Stimulated activated CD4-positive, alpha-beta T cell treated with anti-CD3 and anti-CD28 coated beads, Interleukin-15, amount 100 ng/mL, for 24 hours (primary cell): ENCODE measurements at places on chromosomes 16 and 17.

DNA sequence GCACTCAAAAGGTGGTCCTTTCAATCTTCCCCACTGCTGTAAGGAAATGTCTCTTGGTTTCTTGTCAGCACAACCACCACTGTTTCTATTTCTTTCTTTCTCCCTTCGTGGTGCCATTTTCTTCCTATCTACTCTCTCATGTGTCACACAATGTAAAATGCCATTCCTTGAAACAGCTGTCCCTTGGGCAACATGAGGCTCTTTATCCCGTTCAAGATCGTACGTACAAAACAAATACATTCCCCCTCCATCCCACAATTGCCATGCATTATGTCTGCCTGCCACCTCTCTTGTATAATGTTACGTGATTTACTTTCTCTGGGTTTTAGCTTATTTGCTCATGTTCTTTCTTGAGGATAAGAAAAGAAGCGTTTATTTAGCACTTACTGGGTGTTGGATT is 410.6 kb downstream of the HS3ST4 start:
- DNase-seq = no peak

DNA sequence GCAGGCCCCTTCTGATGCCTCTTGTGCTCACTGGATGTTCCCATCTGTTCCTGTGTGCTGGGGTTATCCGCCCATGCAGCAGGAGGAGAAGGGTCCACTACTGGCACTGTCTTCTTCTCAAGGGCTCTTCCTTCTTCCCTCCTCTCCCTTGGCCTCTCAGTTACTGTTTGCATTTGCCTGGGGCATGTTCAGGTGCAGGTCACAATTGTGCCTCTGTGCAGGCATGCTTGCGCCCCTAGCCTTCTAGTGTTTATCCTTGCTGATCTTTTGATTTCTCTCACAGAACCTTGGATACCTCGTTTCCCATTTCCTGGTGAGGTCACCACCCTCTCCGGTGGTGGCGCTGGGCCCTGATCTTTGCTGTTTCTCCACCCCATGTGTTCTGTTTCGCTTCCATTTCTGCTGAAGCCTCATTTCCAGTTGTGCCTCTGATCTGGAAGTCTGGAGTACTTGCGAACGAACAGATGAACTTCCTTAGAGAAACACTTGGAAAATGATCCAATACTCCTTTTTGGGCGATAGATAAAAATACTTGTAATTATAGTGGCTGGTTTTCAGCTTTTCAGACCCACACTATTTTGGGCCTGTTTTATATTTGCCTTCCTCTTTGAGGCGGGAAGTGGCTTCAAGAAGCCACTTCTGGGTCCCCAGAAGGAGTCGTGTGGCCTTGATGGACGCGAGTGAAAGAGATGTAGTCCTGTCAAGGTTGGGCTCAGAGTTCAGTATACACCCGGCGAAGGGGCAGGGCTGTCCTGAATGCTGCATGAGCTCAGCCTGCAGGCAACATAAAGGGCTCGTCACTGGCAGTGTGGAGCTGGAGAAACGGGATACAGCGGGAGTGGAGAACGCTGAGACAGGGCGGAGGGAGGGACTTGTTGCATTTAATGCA is 312.9 kb downstream of the SNX29 start:
- DNase-seq = no peak

GRCh38 chr17:43987131-43988021 is 17.0 kb upstream of the NAGS start:
- no peak for DNase-seq

GRCh38 chr16:80585764-80586163 is 45.0 kb downstream of the DYNLRB2 start:
- DNase-seq = peak; percentile 20

GRCh38 chr17:31931756-31932155 is 5.1 kb upstream of the SUZ12 start:
- DNase-seq = no peak

- DNase-seq = peak; percentile 13
Measured at GRCh38 chr17:978103-979093, 1.2 kb downstream of the NXN start.

- no peak for DNase-seq
Measured at GRCh38 chr17:35784895-35785294, 10.5 kb downstream of the MMP28 start.

GRCh38 chr17:62668091-62668804 is 40.8 kb downstream of the MRC2 start:
- DNase-seq = no peak

DNA sequence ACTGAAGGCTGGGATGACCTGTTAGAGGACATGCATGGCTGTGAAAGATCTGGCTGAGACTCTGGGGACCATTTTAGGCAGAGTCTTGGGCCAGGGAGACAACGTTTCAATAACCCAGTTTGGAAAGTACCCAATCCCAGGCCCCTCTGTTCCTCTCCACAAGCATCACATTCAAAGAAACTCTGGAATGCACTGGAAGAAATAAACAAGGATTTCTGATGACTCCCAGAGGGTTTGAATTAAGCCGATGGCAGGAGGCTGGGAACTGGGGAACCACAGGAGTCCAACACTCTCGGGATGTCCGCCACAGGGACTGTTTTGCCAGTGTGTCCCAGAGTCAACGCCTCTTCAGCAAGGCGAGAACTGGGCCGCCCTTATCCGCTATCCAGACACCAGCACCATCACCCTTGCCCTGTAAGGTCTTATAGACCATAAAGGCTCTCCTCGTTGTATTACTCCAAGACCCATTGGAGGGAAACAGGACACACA is 3.3 kb downstream of the PMP22 start:
- DNase-seq = no peak

DNA sequence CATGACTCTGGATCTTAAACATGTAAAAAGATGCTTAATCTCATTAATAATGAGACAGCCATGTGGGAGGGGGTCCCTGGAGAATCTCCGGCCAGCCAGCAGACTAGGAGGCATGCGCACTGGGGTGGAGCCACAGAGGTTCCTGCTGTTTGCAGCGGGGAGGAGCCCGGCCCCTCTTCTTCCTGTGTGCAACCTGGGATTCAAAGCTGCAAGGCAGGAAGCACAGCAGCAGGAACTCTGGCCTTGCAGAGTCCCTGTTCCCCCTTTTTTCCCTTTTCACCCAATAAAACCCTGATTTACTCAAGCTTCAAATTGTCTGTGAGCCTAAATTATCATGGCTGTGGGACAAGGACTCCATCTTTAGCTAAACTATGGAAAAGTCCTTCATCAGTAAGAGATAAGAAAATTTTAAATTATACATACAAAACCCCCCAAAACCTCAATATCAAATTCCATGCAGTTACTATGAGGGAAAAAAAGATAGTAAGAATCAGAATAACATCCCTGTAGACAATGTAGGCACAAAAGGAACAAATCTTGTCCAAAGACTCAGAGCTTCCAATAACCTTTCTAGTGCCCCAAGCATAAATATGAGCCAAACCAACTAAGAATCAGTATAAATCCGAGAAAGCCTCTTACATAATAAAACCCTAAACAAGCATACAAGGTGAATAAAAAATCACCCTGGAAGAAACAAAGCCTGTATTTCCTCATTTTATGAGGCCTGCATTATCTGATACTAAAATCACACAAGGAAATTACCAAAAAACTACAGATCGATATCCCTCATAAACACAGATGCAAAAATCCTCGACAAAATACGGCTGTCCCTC is 12.1 kb downstream of the CFDP1 start:
- DNase-seq = peak; percentile 56

DNA sequence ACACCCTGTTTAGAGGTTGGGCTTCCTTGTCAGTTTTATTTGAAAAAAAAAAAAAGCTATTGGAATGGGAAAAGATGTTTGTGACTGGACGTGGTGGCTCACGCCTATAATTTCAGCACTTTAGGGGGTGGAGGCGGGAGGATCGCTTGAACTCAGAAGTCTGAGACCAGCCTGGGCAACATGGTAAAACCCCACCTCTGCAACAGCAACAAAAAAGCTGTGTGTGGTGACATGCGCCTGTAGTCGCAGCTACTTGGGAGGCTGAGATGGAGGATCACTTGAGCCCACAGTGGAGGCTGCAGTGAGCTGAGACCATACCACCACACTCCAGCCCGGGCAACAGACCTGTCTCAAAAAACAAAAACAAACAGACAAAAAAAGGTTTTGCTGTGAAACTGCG is 66.1 kb upstream of the SIAH1 start:
- DNase-seq = no peak

DNA sequence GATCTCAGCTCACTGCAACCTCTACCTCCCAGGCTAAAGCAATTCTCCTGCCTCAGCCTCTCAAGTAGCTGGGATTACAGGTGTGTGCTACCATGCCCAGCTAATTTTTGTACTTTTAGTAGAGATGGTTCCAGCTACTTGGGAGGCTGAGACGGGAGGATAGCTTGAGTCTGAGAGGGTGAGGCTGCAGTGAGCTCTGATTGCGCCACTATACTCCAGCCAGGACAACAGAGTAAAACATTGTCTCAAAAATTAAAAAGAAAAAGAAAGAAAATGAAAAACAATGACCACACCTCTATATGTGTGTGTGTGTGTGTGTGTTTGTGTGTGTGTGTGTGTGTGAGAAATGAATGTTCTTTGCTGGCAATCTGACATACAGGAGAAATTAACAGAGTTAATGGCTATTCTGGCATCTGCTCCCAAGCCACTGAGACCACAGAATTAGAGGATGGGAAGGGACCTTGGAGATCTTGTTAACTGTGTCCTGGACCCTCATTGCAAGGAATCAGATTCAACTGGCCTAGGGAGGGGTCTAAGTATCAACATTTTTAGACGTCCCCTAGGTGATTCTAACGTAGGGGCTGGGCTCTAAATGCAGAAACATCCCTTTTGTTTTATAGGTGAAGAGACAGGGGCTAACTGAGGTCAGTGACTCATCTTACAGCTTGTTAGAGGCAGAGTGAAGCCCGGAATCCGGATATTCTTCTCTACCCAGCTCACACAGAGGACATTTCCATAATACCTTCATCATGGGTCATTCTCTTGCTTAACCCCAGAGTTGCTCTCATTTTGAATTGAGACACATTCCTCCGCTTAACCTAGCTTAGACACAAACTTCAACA is 16.4 kb upstream of the MARCHF10 start:
- no peak for DNase-seq

DNA sequence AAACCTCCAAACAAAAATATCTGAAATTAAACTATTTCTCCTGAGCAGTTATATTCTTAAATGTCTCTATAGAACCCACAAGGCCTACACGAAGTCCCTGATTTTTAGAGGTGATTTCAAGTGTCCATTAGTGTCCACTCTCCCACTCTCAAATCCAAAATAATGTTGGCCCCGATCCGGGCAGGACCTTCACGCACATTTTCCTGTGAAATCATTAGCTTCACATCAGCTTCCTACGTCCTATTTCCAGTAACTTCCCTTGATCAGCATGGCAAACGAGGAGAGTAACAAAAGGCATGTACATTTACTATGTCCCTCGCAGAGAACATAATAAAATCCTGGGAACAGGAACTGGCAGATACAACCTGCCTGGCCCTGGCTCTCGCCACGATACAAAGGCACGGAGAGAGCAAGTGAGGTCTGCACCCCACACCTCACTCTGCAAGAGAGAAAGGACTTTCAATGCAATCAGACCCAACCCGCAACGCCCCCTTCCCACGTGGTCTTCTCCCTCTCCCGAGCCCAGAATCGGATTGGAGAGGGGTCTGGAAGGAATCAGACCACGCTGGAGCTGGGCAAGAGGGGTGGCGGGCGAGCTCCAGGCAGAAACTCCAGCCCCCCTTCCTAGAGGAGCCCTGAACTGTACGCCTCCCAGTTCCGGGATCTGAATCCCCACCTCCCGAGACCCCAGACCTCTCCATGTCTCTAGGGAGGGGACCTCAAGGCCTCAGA is 17.5 kb upstream of the C17orf78 start:
- peak; percentile 68 for DNase-seq

DNA sequence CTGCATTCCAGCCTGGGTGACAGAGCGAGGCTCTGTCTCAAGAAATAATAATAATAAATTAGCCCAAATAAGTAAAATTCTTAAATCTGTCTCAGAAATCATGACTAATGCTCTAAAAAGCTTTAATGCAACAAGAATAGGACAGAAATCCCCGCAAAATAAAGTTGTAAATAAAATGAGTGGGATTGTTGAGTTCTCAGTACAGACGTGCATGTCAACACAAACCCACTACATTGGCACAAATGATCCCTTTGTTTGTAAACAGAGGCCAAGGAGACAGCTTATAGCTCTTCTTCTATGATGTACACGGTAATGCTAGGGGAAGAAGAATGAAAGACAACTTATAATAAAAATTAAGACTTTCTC is 6.0 kb downstream of the STAT5B start:
- no peak for DNase-seq

DNA sequence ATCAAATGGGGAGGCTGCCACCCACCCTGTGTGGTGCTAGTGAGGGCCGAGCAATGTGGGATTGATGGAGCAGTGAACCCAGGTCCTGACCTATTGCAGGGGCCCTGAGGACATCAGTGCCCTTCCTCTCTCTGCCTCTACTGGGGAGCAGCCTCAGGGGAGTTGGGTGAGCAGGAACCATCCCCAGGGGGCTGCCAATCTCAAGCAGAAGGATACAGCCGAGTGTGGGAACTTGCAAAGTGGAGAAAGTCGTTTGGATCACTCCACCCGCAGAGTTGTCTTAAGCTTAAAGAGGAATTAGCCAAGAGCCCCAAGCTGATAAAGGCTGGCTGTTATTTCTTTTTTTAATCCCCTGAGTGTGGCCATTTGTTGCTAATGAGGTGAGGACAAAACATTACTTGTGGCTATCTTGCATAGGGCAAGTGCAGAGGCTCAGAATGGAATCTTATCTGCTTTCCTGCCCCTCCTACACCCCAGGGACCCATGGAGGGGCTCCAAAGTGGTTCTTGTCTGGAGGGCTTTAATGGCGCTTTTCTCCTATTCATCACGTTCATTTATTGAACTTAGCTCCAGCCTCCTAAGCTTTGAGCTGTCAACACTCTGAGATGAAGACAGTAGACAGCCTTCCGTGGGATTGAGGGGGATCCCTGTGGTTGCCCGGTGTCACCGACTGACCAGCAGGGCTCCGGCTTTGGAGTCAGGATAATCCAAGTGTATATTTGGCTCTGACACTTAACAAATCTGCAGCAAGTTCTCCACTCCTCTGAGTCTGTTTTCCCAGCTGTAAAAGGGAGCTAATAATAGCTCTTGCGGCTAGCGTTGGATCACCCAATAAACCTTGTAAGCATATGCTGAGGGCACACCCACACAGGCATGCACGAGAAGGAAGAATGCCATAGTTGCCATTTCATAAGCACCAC is 45.1 kb downstream of the MYH11 start:
- DNase-seq = no peak

- DNase-seq = no peak
Measured at GRCh38 chr16:48820379-48820778, 210.4 kb upstream of the N4BP1 start.
